ENCODE measurements at places on chromosomes 5 and 9.

GRCh38 chr9:1528456-1528855 lies 478.3 kb downstream of the DMRT2 start:
- no peak for DNase-seq

- DNase-seq = no peak
Measured at GRCh38 chr5:76610196-76610595, 13.0 kb downstream of the F2RL2 start.

GRCh38 chr9:134932606-134933005 lies 14.9 kb upstream of the FCN1 start:
- no peak for DNase-seq

GRCh38 chr5:82329393-82329792 lies 51.2 kb upstream of the RPS23 start:
- no peak for DNase-seq

- no peak for DNase-seq
Measured at GRCh38 chr5:22549876-22550671, 303.1 kb downstream of the CDH12 start.

GRCh38 chr5:62362701-62363100 lies 41.0 kb downstream of the DIMT1 start:
- no peak for DNase-seq

- DNase-seq = no peak
Measured at GRCh38 chr9:81086416-81086815, 602.9 kb downstream of the TLE1 start.

DNA sequence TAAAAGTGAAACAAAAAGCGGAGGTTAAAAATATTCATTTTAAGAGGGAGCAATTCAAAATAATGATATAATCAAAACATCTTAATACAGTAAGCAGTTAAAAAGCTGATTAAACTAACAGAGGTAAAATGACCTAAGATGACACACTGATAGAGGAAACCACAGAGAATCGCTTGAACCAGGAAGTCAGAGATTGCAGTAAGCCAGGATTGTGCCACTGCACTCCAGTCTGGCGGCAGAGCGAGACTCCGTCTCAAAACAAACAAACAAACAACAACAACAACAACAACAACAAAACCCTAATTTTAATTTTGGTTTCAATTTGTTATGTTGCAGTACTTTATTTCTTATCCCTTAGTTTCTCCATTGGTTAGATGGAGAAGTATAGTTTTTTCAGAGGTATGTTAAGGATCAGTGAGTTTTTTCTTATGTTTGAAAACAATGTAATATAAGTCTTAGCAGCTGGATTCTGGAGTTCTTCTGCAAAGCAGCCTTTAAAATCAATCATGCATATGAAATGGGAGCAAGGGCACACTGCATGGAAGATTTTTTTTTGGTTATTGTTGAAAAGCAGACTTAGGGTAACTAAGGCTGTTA lies 58.5 kb downstream of the MLANA start:
- no peak for DNase-seq

DNA sequence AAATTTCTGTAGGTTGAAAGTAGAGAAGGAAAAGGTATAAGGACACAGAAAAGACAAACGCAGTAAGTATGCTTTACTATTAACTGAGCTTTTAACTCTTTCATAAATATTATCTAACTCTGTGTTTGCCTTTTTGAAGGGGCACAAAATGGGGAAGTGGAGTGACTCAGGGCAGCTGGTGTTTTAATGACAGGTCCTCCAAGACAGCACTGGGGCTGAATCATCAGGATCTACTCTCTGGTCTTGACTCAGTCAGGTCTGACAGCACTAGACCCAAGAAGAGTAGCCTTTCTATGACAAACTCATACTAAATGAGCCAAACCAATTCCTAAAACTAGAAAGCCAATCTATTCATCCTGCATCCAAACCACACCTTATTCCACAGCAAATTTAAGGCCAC lies 102.2 kb downstream of the APTX start:
- peak; percentile 89 for DNase-seq

GRCh38 chr9:130940693-130941576 lies 1.9 kb upstream of the FIBCD1 start:
- DNase-seq = no peak

GRCh38 chr9:18338042-18338441 lies 135.9 kb upstream of the ADAMTSL1 start:
- DNase-seq = no peak

GRCh38 chr5:172910828-172911627 lies 48.2 kb upstream of the RPL26L1 start:
- no peak for DNase-seq

DNA sequence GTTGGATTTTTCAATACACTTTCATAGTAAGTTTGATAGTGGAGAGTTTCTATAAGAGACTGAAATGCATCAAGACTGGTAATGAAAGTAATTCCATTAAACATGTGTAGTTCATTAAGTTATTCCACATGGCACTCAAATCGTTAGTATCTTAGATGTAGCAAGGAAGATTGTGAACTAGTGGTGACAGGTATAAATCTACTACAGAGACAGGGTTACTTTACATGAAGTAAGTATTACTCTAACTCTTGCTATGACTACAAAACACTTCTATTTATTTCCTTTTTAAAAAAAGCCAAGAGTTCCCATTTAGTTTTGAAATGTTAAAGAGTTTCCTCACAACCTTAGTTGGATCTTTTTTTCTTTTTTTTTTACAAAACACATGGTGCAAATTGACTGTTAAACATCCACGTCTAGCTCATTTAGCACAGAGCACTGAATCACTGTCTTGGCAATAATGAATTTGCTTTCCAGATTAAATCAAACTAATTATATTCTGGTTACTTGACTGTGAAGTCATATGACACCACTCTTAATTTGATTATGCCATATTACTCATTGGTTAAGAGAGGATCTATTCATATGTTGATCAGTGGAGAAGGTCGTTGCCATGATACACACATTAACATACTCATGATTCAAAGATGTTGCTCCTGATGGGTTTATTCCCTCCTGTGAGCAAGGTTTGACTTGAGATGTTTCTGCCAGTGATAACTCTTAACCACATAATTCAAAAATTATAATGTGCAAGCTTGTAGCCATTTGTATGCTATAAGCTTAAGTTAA lies 644.8 kb downstream of the EFNA5 start:
- DNase-seq = no peak

DNA sequence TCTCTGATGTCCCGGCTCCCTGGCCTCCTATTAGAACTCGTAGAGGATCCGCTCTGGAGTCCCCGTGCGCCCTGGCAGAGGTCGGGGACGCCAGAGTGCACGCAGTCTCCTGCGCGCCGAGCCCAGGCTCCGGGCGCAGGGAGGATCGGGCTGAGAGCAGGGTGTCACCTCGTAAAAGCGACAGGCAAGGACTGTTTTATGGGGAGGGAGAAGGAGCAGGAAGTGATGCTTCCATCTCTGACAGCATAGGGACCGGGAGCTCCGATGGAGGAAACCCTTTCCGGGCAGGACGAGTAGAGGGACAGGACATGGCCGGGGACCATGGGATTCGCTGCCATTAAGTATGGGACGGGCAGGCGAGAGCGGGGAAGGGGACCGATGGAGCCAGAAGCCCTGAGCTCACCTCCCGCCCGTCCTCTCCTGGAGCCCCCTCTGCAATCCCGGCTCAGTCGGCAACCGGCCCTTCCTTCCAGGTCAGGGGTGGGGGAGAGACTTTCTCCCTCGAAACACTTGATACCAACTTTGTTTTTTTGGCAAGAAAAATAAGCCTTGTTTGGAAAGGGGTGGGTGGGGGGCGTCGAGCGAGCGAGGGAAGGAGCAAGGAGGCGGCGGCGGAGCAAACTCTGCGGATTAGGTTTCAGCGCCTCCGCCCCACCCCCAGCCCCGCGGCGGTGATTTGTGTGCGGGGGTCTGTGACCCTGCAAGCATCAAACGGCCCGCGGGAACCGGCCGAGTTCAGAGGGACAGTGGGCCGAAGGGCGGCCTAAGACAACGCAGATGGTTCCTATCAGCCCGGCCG lies 12.6 kb downstream of the LMX1B start:
- no peak for DNase-seq

DNA sequence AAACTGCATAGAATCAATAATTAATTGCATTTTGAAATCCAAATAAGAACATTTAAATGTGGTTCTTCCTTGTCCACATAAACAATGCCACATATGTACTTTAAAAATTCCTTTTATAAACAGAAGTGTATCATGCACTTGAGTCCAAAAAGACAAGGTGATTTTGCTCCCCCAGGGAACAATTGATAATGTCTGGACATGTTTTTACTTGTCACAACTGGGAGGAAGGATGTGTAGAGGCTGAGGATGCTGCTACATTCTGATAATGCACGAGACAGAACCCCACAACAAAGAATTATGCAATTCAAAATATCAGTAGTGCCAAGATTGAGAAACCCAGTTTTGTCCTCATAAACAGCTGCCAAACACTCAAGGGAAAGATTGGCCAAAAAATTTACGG lies 181.1 kb upstream of the ISL1 start:
- DNase-seq = no peak

DNA sequence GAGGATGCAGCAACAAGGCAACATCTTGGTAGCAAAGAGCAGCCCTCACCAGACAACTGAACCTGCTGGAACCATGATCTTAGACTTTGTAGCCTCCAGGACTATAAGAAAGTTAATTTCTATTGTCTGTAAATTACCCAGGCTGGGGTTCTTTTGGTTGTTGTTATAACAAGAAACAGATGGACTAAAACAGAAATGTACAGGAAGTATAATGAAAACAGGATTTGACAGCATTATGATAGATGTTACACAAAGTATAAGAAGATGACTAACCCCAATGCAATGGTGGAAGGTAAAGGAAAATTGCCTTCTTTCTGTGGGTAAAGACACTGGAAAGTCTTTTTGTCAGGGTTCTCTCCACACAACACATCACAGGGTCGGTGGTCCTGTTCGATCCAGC lies 204.2 kb downstream of the SGCD start:
- no peak for DNase-seq
